ENCODE measurements at places on chromosomes 4 and X.

- DNase-seq, result no peak
Observed at GRCh38 chr4:185895866-185896265, 83.9 kb upstream of the SORBS2 start.

DNA sequence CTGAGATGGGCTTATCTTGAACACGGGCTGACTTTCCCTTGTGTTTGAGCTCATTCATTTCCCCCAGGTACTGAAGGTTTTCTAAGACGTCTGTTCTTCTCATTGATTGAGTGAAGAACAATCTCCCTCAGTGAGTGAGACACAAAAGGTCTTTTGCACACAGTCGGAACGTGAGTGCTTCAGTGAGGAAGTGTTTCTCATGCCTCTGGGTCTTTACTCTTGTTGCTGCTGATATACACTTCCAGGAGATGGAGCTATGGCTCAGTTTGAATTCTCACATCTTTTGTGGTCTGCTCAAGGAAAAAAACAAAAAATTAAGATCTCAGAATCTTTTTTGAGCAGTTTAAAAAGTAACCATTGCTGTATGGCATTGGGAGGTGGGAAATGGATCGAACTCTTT lies 981.9 kb upstream of the TENM3 start:
- DNase-seq, result no peak

DNA sequence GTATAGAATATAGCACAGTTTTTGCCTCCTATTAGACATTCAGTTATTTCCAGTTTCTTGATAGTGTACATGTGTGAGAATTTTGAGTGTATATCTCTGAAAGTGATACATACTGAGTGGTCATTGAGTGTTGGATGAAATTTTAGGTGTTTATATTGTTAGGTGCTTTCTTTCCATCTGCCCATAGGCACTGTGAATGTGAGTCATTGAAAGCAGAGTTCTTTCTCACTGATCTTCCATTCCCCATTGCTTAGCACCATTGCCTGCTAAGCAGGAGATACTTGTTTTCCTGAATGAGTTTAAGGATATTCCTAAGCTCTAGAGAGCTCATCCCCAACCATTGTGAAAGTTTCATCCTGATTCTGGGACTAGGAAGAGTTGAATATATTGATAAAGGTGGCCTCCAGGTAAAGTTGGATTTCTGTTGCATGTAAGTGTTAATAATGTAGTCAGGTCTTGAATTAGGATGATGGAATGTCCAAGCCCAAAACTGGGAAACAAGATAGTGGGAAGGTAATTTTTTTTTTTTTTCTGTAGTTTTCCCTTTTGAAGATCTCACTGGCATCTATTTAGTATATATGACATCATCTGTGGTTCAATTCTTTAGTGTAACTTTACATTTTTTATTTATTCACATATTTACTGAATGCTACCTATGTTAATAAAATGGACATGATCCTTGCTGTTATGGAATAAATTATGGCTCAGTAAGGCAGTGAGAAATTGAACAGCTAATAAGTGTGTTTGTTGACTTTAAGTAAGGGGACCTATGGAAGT lies 22.1 kb downstream of the UBE2K start:
- DNase-seq, result no peak

GRCh38 chrX:136034668-136035067 lies 49.4 kb downstream of the SLC9A6 start:
- DNase-seq, result no peak

- no peak for DNase-seq
Observed at GRCh38 chrX:69153060-69153730, 12.1 kb downstream of the PJA1 start.

GRCh38 chr4:140254651-140255299 lies 100.8 kb upstream of the MAML3 start:
- DNase-seq, result no peak

DNA sequence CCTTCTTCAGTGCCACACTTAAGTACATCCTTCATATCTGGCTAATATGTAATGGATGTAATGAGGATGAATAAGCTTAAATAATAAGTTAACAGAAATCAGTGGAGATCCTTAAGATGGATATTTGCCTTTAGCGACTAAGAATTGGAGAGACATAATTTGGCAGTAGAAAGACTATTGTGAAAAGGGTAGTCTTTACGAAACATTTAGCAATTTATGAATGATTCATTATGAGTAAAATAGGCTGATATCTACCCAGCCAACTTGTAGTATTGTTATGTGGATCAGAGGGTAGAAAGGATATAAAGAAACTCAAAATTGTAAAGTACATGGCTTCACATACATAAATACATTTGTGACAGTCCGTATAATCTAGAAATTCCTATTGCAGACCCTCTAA lies 2371.8 kb downstream of the PCDH7 start:
- no peak for DNase-seq

DNA sequence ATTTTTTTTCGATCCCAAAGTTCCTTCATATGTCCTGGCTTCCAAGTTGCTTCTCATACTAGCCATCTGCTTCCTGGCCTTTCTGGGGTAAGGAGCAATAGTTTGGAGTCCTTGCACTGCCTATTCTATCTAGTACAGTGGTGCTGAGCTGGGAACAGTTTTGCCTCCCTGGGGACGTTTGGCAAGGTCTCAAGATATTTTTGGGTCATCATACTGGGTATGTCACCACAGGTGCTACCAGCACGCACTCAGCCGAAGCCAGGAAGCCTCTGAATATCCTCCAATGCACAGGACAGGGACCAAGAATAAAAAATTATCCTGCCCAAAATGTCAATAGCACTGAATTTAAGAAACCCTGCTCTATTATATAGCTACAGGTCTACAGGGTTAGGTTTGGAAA lies 35.4 kb upstream of the TMSB15B start:
- no peak for DNase-seq

DNA sequence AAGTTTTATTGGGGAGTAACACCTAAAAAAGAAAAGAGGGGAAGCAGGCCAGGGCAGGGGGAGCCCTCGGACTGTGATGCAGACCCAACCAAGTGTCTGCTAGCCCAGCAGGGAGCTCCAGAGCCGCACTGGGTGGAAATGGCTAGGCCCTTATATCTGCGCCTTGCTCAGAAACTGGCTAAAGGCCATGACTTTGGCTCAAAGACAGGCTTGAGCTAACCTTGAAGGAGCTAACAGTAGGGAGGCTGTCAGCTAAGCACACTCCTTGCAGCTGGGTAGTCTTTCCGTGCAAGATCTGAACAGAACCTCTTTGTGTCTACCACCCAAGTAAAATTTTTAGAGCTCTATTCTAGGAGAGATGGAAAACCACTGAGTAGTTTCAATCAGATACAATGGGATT lies 43.0 kb downstream of the SEPSECS start:
- DNase-seq, result no peak

DNA sequence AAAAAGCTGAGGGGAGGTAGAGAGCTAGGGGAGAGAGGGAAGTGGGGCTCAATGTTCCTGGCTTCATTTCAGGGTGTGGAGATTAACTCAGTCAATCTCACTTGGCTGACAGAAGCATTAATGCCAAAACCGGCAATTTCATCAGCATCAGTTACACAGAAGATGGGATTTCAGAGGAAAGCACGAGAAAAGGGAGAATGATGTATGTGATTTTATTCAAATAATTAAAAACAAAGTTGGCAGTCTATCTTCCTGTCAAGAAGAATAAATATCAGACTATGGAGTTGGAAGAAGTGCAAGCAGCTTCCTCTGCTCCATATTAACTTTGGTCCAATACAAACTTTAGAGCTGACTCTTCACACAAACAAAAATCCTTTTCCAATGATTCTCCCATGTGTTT lies 29.6 kb upstream of the HCCS start:
- no peak for DNase-seq

GRCh38 chrX:123184219-123184865 lies at the start of gene GRIA3:
Gene GRIA3, plus strand, starts transcription at chrX:123184278. Its CDS starts 258 bp downstream, at chrX:123184536.
- no peak for DNase-seq

GRCh38 chrX:19646282-19646681 lies 131.0 kb upstream of the MAP3K15 start:
- DNase-seq, result no peak

- no peak for DNase-seq
Observed at GRCh38 chrX:15607067-15607466, 6.3 kb upstream of the ACE2 start.

DNA sequence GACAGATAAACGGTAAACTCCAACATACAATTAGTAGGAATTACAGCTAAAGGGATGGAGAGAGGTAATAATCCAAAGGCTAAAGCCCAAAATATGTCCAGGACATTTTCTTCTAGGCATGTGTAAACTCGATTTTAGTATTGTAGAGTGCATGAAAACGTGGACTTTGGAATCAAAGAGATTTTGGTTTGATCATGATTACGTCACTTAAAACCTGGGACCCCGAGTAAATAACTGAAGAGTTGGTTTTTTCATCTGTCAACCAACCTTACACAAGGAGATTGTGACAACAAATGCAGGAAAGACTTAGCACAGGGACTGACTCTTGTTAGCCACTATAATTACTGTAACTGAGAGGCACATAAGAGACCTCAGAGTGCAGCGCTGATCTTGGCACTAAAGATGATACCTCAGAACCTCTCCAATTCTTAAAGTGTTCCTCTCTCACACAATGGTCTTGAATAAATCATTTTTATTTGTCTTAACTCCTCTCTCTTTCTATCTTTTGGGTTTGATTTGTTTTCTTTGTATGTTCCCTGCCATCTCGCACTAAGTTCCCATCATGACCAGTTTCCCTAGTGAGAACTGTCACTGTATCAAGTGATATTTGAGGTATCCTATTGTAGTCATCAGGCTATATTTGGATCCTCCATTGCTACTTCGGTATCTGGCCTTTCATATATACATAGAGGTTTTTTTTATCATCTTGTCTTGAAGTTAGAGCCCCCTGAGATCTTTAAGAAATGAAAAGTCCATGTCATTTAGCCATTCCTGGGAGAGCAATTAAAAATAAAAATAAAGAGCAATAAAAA lies 32.2 kb upstream of the MSL3 start:
- DNase-seq, result no peak

GRCh38 chr4:141814499-141814898 lies 178.1 kb downstream of the IL15 start:
- DNase-seq, result no peak

GRCh38 chr4:128517096-128517738 lies 229.6 kb upstream of the PGRMC2 start:
- DNase-seq, result no peak

GRCh38 chrX:113906168-113906567 lies 677.7 kb upstream of the HTR2C start:
- DNase-seq, result no peak

DNA sequence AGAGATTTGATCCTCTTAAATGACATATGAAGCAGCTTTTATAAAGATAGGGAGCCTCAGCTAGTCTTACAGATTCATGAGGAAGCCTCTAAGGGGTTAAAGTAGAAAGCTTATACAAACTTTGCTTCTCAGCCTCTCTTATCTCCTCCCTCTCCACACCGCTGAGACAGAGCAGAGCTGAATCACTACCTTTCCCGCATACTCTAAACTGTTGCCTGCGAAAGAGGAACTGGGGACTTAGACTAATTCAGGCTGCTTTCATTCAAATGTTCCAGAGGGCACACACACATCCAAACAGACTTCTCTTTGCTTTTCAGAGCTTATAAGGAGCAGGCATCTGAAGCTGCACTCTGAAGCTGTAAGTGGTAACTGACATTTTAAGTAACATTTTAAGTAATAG lies at the start of gene SERTM2:
TSS of gene SERTM2 (plus strand) at position 169 of the 400 bp plus-strand sequence. CDS start 7,213 bp downstream, outside the sequence.
- DNase-seq, result no peak

- DNase-seq, result no peak
Observed at GRCh38 chr4:158065176-158065575, 107.6 kb downstream of the GASK1B start.

DNA sequence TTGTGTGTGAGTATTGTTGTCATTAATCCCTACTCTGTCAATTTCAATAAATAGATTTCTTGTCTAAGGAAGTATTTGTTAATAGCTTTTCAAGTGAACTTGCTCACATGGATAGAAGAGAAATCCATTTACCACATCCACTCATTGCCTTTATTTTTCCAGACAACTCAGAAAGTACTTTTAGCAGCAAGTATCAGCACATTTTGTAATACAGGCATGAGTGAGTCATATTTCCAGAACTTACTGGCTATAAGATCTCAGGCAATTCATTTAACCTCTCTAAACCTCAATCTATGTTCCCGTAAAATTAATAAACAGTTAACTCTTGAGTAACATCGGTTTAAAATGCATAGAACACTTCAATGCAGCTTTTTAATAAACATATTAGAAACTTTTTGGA lies 317.9 kb upstream of the PCDH7 start:
- DNase-seq, result no peak

GRCh38 chrX:15475021-15475420 lies 18.1 kb downstream of the PIR start:
- no peak for DNase-seq

DNA sequence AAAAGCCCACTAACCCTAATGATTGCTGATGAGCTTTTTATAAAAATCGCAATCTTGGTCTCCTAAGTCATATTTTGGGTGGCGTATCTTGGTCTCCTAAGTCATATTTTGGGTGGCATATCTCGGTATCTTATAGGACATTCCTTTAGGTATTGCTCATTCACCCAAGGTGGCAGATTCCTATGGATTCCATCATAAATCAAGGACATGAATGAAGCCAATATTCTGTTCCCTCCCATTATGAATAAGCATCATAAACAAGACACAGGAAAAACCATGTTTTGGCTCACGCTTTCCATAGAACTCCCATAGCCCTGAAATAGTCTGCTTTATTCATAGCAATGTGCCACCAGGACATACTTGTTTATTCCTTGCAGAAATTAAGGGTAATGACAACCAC lies 95.0 kb upstream of the CD99 start:
- no peak for DNase-seq

- DNase-seq, result no peak
Observed at GRCh38 chr4:134812611-134813010, 611.0 kb upstream of the PABPC4L start.

DNA sequence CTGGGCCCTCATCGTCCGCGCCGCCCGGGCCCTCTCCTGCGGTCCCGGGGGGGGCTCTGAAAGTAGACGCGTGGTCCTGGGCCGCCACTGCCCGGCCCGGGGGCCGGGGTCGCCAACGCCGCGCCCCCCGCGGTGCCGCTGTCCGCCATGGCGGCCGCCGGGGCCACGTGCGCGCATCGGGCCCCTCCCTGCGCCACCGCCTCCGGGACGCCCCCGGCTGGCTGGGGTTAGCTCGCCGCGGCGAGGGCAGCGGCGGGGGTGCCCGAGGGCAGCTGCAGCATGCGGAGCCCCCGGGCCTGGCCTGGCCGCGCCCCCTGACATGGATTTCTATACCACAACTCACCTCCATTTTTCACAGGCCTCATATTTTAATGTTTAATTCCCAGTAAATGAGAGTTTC lies 61.8 kb downstream of the ELF2 start:
- DNase-seq, result no peak

DNA sequence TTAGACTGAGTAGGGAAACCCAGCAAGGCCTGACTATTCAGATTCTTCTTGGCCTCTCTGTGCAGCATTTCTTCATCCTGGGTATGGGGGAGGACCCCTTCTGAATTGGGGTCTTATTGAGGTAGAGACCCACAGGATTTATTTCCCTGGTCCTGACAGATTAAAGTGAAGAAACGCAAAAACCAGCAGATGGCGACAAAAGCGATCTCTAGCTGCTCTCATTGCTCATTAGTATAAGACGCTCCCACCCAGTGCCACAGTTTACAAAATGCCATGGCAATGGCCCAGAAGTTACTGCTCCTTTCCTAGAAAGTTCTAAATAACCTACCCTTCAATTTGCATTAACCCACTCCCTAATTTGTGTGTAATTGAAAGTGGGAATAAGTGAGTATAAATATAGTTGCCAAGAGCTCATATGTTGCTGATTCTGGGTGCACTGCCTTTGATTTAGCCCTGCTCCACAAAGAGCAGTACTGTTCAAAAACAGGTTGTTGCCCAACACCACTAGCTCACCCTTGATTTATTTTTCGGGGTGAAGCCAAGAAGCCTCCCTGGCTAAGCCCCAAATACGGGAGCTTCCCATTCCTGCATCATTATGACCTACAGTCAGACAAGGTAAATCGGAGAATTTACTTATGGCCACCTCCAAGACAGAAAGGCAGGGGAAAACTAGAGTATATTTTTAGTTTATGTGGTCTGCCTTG lies 3.7 kb upstream of the BEX4 start:
- DNase-seq, result peak; percentile 60

All from CD4-positive, alpha-beta T cell treated with Interleukin-10 for 1 hour (primary cell).